Subcutaneous adipose tissue (tissue), 4 donors: ENCODE measurements at places on chromosomes 5 and 9. TPM values are rescaled to one million over a fixed set of nuclear protein-coding genes. Genes with fewer than 3 reads are reported as not detected.

The ANKRD31 gene
- total RNA-seq, result 0.22 TPM

The MRNIP gene
- total RNA-seq, result 32.8 TPM

The PCDHB16 gene
- total RNA-seq, result 2.9 TPM

The SLC34A1 gene
- not detected for total RNA-seq

The SPARC gene
- total RNA-seq, result 1,382 TPM
